ENCODE measurements at places on chromosomes 3 and 15. TPM values are rescaled to one million over a fixed set of nuclear protein-coding genes. Genes with fewer than 3 reads are reported as not detected.

The TGM5 gene
- total RNA-seq: 0.11 TPM

DNA sequence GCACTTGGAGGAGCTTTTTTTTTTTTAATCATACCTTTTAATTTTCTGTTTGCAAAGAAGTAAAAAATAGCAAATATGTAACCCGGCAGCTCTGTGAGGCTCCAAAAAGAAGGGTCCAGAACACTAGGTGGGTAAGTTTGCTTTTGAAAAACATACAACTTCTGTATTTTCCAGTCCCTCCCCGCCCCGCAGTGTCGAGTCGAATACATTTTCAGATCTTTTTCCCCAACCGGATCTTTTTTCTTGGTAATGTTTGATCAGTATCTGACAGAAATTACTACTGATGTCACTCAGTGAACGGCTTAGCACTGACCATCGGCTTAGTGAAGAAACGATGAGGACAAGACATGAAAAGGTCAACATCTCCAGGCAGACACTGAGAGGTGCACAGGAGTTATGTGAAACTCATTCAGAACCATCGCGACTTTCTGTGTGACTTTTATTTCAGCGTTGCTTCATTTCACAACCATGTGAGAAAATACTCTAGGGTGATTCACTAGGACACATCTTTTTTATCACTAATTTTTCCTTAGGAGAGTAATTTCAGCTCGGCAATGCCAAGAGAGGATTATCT is 11.0 kb downstream of the ISL2 start:
- H3K4me1 ChIP-seq: peaks cover 9% of the 10 kb centered on the region
- H3K27me3 ChIP-seq: peaks cover 39% of the 10 kb centered on the region
- peaks cover 7% of the 10 kb centered on the region for H3K36me3 ChIP-seq
- no peak for DNase-seq
- no peak overlapping the region for H3K27ac ChIP-seq

- no peak overlapping the region for H3K27ac ChIP-seq
- H3K4me3 ChIP-seq: no peak overlapping the region
- H3K4me1 ChIP-seq: peaks cover 82% of the 10 kb centered on the region
- peaks cover 9% of the 10 kb centered on the region for H3K36me3 ChIP-seq
These were observed 126.8 kb upstream of the ARHGEF3 start for GRCh38 chr3:56928379-56929068.

DNA sequence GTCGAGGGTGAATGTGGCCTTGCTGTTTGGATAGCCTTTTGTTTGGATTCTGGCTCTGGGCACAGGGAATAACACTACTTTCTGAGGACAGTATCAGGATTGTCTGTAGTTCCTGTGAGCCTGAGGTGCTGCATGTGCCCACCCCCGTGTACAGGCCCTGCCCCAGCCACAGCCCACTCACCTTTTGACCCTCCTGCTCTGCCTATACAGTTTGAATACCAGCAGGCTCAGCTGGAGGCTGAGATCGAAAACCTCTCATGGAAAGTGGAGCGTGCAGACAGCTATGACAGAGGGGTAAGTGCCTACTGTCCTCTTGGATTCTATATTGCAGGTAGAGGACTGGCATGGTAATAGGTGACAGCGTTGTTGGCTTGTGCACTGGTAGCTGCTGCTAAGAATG is 7.4 kb upstream of the P4HTM start:
- H3K4me3 ChIP-seq: no peak overlapping the region
- H3K27ac ChIP-seq: no peak overlapping the region
- peaks cover 3% of the 10 kb centered on the region for H3K4me1 ChIP-seq
- H3K36me3 ChIP-seq: peaks cover 36% of the 10 kb centered on the region

DNA sequence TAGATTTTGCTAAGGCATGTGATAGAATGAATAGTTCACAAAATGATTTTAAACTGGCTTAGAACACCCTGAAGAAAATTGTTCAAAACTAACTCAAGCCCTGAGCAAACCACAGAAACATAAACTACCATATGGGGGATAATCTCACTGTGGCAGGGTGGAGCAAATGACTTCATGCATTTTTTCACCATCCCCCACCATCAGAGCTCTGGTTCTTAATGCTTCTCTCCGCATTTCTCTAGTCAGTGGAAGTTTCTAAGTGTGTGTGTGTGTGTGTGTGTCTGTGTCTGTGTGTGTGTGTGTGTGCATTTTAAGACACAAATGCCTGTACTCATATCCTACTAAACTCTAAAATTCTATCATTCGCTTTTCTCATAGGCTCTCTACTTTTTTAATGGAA is 107.1 kb upstream of the PHLDB2 start:
- no peaks in the 10 kb centered on the region for H3K36me3 ChIP-seq
- no peak for DNase-seq
- H3K4me1 ChIP-seq: no peaks in the 10 kb centered on the region
- H3K4me3 ChIP-seq: no peak overlapping the region

- H3K36me3 ChIP-seq: peaks cover 22% of the 10 kb centered on the region
- H3K4me1 ChIP-seq: peaks cover 17% of the 10 kb centered on the region
- H3K4me3 ChIP-seq: no peak overlapping the region
These were observed 57.1 kb downstream of the CALML4 start for GRCh38 chr15:68148039-68148438.

- no peak for DNase-seq
- H3K4me1 ChIP-seq: peaks cover 4% of the 10 kb centered on the region
- H3K4me3 ChIP-seq: no peak overlapping the region
These were observed 116.6 kb downstream of the SLCO3A1 start for GRCh38 chr15:91970142-91970541.

- no peaks in the 10 kb centered on the region for H3K4me1 ChIP-seq
- no peak overlapping the region for H3K4me3 ChIP-seq
- no peak for DNase-seq
- H3K27me3 ChIP-seq: no peaks in the 10 kb centered on the region
- no peak overlapping the region for H3K27ac ChIP-seq
These were observed 754.1 kb downstream of the NR2F2 start for GRCh38 chr15:97084650-97085049.

- DNase-seq: no peak
- H3K4me3 ChIP-seq: no peak overlapping the region
- peaks cover 38% of the 10 kb centered on the region for H3K27me3 ChIP-seq
- H3K27ac ChIP-seq: no peak overlapping the region
These were observed 1.2 kb downstream of the MLF1 start for GRCh38 chr3:158571969-158572765.

GRCh38 chr3:112303764-112304325 is 9.8 kb upstream of the SLC9C1 start:
- H3K27ac ChIP-seq: no peak overlapping the region
- no peaks in the 10 kb centered on the region for H3K36me3 ChIP-seq
- no peak overlapping the region for H3K4me3 ChIP-seq
- peak; percentile 31 for DNase-seq
- peaks cover under 1% of the 10 kb centered on the region for H3K4me1 ChIP-seq

DNA sequence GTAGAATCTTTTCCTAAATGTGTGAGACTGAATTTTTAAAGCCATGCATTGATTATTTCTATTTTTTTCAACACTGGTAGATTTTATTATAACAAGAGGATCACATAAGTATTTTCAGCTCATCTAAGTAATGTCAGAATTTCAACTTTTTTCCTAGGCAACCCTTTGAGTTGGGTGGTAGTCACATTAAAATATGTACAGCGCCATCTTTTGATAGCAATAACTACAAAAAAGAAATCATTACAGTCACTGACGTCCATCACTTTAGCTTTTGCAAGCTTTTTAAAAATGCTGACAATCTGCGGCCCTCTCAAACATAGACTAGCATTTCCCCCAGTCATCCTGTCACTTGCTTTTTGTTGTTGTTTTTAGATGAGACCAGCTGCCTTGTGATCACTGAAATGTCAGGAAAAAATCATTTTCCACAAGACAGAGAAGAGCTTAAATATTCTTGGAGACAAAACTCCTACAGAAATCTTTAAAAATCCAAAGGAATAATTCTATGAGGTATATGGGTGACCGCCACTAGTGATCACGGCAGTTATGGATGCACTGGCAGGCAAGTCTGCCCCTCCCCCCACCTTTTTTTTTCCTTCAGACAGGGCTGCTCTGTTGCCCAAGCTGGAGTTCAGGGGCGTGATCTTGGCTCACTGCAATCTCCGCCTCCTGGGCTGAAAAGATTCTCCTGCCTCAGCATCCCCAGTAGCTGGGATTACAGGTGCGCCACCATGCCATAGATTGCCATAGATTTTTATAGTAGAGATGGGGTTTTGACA is 384.0 kb upstream of the KCNMB2 start:
- no peaks in the 10 kb centered on the region for H3K4me1 ChIP-seq
- DNase-seq: no peak
- no peak overlapping the region for H3K27ac ChIP-seq
- H3K4me3 ChIP-seq: no peak overlapping the region

- no peaks in the 10 kb centered on the region for H3K36me3 ChIP-seq
- H3K4me3 ChIP-seq: no peak overlapping the region
- H3K27ac ChIP-seq: no peak overlapping the region
- H3K4me1 ChIP-seq: no peaks in the 10 kb centered on the region
These were observed 31.5 kb upstream of the VEPH1 start for GRCh38 chr3:157534725-157535161.

The SLCO3A1 gene
- 4.2 TPM for total RNA-seq

The TRPM7 gene
- total RNA-seq: 38.2 TPM

The CLDND1 gene
- total RNA-seq: 198 TPM

DNA sequence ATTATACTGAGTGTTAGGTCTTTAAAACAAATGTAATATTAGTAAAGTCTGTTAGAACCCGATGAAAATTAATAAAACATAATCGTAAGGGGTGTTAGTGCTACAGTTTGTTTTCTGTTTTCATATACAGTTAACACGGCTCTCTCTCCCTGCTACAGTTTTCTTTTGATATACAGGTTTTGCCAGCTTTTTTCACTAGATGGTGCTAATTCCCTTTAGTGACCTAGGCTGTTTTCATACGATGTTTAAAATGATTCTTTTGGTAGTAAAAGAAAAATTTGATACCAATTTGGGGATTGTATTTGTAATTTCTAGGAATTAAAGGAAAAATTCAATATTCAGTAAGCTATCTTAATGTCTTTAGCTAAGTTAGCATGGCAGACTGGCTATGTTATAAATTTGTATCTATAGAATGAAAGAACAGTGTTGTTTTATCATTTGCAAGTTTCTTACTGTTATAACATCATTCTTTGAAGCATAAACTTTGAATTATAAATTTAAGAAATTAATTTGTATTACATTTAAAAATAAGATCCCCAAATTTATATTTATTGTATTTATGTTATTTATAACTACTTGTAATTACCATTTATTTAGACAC is 11.5 kb downstream of the APH1B start:
- no peak overlapping the region for H3K4me3 ChIP-seq
- H3K27ac ChIP-seq: no peak overlapping the region
- no peak for DNase-seq

GRCh38 chr3:101229681-101230080 is 90.7 kb downstream of the IMPG2 start:
- DNase-seq: no peak
- H3K36me3 ChIP-seq: no peaks in the 10 kb centered on the region
- no peak overlapping the region for H3K27ac ChIP-seq
- no peaks in the 10 kb centered on the region for H3K27me3 ChIP-seq
- H3K4me1 ChIP-seq: no peaks in the 10 kb centered on the region
- no peak overlapping the region for H3K4me3 ChIP-seq

GRCh38 chr3:58419780-58420507 is 13.7 kb downstream of the PDHB start:
- no peak for DNase-seq
- H3K36me3 ChIP-seq: peaks cover 13% of the 10 kb centered on the region

The GPR87 gene
- not detected for total RNA-seq

GRCh38 chr3:58422756-58423325 is 10.8 kb downstream of the PDHB start:
- H3K36me3 ChIP-seq: peaks cover 24% of the 10 kb centered on the region
- no peaks in the 10 kb centered on the region for H3K27me3 ChIP-seq
- DNase-seq: no peak

DNA sequence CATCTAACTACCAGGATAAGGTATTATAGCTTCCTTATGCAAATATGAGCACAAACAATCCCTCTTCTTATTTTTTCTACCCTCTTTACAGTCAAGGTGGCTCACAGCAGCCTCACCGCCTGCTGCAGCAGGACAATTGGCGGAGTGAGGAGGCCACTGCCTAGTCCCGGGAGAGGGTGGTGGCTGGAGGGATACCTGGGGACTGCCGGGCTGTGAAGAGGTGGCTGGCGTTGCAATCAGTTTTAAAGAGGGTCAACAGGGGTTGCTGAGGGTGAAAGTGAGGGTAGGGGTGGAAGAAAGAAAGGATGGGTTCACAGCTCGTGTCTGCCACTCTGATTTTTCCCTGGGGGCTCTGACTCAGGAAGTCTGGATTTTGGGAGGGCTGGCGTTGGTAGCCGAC is 105.1 kb upstream of the SLC6A6 start:
- H3K4me1 ChIP-seq: no peaks in the 10 kb centered on the region
- H3K27ac ChIP-seq: no peak overlapping the region
- H3K4me3 ChIP-seq: no peak overlapping the region
- no peaks in the 10 kb centered on the region for H3K36me3 ChIP-seq
- H3K27me3 ChIP-seq: peaks cover 2% of the 10 kb centered on the region
- DNase-seq: no peak

The CHRFAM7A gene
- total RNA-seq: 0.77 TPM

DNA sequence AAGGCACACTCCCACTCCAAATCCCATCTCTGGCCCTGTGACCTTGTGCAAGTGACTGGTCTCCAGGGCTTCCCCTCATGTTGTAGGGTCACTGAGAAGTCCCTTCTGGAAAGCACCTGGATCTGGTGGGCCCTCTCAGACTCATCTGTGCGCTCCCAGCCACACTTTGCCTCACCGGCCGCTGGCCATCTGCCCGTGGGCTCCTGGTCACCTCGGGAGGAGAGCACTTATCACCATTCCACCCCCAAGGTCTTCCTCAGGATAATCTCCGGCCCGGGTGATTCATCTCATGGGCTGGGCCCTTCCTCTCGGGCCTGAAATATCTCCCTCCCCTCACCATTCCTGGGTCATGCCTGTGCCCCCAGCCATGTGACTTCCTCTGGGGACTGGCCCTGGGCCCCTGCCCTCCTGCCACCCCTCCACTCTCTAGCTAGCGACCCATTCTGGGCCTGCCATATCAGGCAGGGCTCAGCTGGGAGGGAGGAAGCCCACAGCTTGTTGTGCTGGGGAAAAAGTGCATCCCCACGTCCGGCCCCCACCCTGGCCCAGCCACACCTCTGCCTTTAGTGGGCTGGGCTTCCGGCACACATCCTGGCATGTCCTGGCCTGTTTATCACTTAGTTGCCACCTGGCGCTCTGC is 10.6 kb upstream of the WNT7A start:
- H3K27me3 ChIP-seq: no peaks in the 10 kb centered on the region
- H3K36me3 ChIP-seq: peaks cover 3% of the 10 kb centered on the region
- no peak overlapping the region for H3K4me3 ChIP-seq
- DNase-seq: peak; percentile 76
- H3K4me1 ChIP-seq: peaks cover 20% of the 10 kb centered on the region

Measured in activated CD8-positive, alpha-beta T cell treated with anti-CD3 and anti-CD28 coated beads for 36 hours (primary cell).